ENCODE measurements at places on chromosomes 3 and 15.

DNA sequence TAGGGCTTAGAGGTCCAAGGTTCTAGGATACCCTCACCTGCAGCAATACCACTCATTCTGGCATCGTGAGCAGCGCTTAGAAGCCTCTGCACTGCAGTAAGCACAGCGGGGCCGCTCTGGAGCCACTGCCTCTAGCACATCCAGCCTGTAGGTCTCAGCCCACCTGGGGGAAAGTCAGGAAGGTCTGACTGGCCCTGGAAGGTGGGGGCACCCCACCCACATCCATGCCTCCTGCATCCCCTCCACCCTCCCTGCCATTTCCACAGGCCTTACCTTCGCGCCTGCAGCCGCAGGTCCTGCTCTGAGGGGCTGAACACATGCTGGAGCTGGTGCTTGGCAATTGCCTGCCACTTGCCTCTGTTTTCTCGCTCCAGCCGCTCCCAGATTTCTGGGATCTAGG, 901 bp upstream of the RASSF1 start:
- no peak for DNase-seq

GRCh38 chr15:36691579-36692357, 112.3 kb downstream of the CDIN1 start:
- no peak for DNase-seq

- no peak for DNase-seq
These were observed 55.8 kb downstream of the SHOX2 start for GRCh38 chr3:158050461-158050860.

- DNase-seq: no peak
These were observed 7.9 kb upstream of the ISG20 start for GRCh38 chr15:88630798-88631463.

- DNase-seq: peak; percentile 54
These were observed 78.9 kb upstream of the CFAP20DC start for GRCh38 chr3:59128685-59129084.

GRCh38 chr3:59698091-59698490, 648.3 kb upstream of the CFAP20DC start:
- DNase-seq: no peak

- no peak for DNase-seq
These were observed 3.2 kb downstream of the GLYCTK start for GRCh38 chr3:52290596-52291507.

GRCh38 chr15:20340931-20341661, 200.5 kb downstream of the GOLGA6L6 start:
- peak; percentile 58 for DNase-seq

DNA sequence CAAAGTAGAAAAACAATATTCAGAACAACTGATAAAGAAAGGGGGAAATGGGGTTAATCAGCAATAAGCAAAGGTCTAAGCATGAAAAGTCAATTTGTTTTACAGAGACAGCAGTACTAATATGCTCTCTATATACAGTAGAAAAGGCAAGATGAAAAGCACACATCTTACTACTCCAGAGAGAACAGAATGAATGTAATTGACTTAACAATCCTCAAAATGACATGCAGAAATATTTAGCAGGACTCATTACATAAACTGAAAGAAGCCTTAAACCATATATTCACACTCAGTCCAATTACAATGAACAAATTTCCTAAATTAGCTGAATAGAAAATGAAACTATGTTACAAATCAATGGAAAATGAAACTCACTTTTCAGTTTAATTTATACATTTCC, 319.8 kb downstream of the SUCLG2 start:
- no peak for DNase-seq

- no peak for DNase-seq
These were observed 372.6 kb upstream of the NR2F2 start for GRCh38 chr15:95957861-95958260.

DNA sequence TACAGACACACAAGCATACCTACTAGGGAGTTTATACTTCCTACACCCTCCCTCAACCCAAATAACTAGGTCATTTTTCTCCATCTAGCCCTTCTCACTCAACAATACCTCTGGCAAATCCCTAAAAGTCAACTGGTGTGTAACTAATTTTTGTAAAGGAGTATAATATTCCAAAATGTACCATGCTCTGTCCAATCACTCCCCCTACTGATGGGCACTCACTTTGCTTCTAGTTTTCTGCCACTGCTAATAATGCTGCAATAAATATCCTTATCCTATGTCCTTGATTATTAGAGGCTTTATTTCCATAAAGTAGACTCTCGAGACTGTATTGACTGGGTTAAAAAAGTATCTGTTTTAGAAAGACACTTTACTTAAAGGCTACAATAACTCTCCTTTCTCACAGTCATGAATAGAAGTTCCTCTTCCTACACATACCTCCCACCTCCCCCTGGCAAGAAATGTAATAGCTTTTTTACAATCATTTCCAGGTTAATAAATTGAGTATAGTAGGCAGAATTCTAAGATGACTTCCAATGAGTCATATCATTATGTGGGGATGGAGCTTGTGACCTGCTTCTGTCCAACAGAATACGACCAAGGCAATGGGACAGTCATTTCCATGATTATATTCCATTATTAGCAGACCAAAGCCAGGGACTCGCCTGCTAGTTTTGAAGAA, 30.0 kb downstream of the SHQ1 start:
- no peak for DNase-seq

GRCh38 chr3:42273361-42273760, 7.4 kb upstream of the CCK start:
- no peak for DNase-seq

GRCh38 chr15:51414256-51414860, 72.9 kb downstream of the GLDN start:
- no peak for DNase-seq

DNA sequence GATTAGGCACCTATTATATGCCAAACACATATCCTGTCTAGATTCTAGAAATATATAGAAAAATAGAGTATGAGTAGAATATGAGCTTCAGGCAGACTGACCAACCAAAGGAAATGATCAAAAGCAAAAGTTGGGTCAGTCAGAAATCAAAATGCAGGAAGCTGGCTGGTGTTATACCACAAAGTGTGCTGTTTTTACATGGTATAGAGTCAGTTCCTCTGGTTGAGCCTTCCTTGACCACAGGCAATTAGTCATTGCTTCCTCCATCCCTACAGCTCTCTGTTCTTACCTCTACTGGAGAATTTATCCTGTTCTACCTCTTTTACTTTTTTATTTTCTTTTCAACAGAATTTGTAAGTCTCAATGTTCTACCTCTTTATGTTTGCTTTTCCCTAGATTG, 149.8 kb downstream of the TMCO5A start:
- DNase-seq: no peak

DNA sequence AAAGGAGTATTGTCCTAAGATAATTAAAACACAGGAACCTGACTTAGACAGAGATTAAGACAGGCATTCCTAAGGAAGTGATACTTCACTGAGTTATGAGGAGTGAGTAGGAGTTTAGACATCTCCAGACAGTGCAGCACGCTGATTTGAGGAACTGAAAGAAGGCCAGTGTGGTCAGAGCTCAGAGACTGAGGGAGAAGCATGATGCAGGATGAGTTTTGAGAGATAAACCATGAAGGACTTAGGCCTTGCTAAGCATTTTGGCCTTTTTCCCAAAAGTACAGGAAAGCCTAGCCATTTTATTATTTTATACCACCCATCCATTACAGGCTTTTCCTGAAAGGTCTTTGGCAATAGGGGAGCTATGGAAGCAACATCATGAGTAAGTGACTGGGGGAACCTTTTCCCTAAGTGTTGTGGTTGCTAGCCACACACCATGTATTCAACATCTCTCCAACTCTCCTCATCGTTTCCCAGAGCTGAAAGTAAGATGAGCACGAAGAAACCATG, 375.6 kb upstream of the TPRG1 start:
- no peak for DNase-seq

GRCh38 chr3:12062605-12063004, 58.4 kb downstream of the SYN2 start:
- no peak for DNase-seq

- DNase-seq: no peak
These were observed 22.1 kb downstream of the ARNT2 start for GRCh38 chr15:80426316-80426715.

GRCh38 chr3:113243846-113244245, 32.5 kb downstream of the BOC start:
- DNase-seq: no peak

DNA sequence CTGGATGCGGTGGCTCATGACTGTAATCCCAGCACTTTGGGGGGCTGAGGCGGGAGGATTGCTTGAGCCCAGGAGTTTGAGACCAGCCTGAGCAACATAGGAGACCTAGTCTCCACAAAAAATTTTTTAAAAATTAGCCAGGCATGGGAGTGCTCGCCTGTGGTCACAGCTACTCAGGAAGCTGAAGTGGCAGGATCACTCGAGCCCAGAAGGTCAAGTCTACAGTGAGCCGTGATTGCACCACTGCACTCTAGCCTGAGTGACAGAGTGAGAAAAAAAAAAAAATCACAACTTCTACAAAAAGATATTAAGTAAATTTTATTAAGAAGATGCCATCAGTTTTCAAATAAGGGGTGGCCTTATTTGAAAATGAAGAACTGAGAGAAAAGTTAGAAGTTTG, 11.9 kb upstream of the PLA2G4D start:
- DNase-seq: no peak

DNA sequence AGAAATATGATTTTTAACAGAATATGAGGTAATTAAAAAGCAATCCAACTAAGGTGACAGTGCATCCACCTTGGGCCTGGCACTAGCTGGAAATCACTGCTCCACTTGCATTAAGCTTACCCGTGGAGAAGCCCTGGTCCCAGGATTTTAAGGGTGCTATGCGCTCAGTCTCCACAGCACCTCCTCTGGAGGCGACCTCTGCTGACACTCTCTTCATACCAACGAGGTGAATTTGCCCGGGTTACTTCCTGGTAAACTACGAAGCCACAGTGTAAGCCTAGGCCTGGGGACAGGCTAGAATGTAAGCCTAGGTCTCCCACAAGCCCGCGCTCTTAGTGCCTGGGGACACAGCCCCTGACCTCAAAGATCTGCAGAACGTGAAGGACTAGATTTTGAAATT, 793 bp downstream of the APOD start:
- peak; percentile 48 for DNase-seq

DNA sequence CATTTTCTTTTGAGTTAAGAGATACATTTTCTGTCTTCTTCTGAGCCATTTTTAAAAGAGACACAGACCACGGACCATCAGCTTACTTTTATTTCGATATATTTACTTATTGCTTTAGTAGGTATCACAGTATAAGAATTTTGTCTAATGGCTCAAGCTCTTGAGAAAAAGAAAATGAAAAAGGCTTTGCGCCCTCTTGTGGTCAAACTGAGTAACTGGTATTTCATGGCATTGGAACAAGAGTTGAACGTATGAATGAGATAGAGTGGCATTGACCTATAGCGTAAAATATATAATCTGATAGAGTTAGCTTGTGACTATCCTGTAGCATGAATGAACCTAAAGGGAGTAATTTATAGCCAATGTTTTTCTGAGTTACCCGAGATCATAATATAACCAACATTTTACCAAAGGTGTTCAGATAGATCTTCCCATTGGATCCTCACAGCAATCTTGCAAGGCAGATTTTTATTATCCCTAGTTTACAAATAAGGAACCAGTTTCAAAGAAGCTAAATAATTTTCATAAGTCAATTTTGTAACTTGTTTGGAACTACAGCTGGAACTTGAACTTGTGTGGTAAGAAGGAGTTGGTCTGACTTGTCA, 154.6 kb downstream of the POLR2M start:
- no peak for DNase-seq

GRCh38 chr15:81275711-81276392, 48.1 kb downstream of the STARD5 start:
- no peak for DNase-seq

- DNase-seq: no peak
These were observed 105.8 kb upstream of the ARL6 start for GRCh38 chr3:97658668-97659285.

GRCh38 chr3:65854606-65855304, 184.0 kb downstream of the MAGI1 start:
- no peak for DNase-seq

- peak; percentile 13 for DNase-seq
These were observed 820 bp upstream of the HMCES start for GRCh38 chr3:129277829-129278271.

GRCh38 chr3:33377489-33377888, 62.7 kb downstream of the UBP1 start:
- peak; percentile 32 for DNase-seq

GRCh38 chr15:70212286-70212962, 114.7 kb upstream of the TLE3 start:
- no peak for DNase-seq

DNA sequence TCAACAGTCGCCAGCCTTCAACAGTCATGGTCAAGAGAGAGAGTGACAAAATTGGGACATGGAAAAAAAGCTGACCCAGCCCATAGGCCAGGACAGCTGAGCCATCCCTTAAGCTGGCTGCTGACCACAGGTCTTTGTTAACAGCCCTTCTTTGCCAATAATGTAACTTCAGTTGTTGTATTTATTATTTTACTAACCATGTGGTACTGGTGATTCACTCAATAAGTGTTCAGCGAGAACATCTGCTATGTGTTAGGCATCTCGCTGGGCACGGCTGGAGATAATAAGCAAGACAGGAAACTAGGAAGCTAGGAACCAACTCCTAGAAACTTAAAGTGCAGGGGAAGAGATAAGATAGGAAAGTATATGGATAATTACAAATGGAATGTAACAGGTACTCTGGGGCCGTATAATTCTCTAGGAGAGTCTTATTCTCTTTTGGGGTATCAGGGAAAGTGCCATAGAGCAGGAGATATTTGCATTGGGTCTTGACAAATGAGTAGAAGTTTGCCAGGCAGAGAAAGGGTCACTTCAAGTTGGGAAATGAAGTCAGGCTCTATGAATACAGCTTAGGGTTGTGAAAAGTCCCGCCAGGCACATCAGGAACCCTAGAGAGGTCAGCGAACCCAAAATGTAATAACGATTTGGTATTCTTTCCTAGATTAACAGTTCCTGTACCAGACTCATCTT, 84.0 kb upstream of the TRA2B start:
- no peak for DNase-seq

- DNase-seq: no peak
These were observed 280.0 kb downstream of the NTRK3 start for GRCh38 chr15:87976552-87976951.

DNA sequence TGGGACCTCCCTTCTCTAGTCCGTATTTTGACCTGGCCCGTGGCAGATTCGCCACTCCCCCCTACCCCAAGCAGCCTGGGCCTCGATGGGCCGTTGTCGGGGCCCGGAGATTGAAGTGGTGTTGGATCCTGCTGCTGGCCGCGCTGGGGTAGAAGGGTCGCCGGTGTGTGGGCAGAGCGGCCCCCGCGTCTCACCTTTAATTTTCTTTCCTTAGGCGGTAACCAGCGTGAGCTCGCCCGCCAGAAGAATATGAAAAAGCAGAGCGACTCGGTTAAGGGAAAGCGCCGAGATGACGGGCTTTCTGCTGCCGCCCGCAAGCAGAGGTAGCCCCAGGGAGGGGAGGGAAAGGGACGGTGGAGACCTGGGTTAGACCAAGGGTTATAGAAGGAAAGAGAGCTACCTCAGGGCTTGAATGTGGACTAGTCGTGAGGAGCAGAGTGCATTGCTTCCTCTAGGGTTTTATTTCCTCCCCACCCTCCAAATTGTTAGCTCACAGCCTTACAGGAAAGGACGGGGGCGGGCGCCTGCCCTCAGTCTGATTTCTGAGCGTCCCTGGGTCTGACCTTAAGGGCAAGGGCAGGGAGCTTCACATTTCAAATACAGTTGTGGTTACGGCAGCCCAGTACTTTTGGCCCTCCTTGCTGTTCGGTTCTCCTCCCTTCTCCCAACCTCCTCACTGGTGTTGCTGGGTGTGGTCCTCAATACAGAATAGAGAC, 799 bp downstream of the SERF2 start:
- DNase-seq: peak; percentile 23

Measured in WTC11 (cell line).